ENCODE measurements at places on chromosomes 5 and 9.

GRCh38 chr5:15447209-15447608 lies 52.8 kb upstream of the FBXL7 start:
- DNase-seq, result no peak

GRCh38 chr5:170430866-170431437 lies 41.8 kb upstream of the KCNMB1 start:
- DNase-seq, result no peak

DNA sequence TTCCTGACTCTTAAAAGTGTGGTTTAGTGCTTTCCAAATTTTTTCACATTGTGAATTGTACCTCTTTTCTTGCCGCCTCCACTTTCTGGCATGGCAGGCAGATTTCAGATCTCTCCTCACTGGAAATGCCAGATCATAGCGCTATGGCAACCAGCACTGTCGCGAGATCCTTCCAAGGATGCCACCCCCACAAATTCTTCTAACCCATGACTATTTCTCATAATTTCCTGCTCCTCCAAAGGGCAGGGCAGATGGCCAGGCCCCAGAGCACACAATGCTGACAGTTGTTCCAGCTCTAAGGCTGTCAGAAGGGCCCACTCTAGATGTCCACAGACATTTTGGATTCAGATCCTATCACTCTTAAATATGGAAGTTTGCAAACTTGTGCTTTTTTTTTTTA lies 446.2 kb upstream of the RIOK2 start:
- DNase-seq, result no peak

GRCh38 chr5:16936150-16936988 lies at the start of gene MYO10:
TSS of gene MYO10 (minus strand) at chr5:16936288. CDS start at chr5:16935808, 480 bp downstream.
- peak; percentile 66 for DNase-seq

DNA sequence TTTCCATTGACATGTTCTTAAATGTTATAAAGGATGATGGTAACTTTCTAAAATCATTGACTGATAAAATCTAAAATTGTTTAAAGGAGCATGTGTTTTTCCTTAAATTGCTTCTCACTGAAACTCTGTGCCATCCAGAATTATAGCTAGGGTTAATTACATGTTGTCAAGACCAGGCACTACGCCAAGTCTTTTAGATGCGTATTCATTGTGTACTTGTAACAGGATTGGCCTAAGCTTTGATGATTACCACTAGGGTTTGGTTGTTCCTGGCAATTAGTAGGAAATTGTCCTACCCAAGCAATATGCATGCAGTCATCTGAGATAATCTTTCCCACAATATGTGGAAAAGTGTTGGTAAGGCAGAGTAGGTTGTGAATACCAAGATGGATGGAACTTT lies 43.8 kb downstream of the PRKACG start:
- DNase-seq, result no peak

DNA sequence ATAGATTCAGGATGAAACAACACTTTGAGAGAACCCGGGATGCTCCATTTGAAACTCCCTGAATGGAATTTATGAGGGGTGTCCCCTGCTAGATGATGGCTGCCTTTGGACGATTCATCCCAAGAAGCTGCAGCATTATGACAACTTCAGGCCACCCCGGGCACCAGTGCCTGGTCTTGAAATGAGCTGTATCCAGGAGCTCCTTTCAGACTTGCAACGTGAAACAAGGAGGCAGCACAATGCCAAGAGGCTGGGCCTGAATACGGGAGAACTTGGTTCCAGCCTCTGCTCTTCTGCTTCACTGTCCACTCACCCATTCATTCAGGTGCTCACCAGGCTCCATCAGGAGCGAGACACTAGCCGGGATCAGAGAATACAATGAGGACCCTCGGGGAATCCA lies 78.3 kb downstream of the STK10 start:
- DNase-seq, result no peak

DNA sequence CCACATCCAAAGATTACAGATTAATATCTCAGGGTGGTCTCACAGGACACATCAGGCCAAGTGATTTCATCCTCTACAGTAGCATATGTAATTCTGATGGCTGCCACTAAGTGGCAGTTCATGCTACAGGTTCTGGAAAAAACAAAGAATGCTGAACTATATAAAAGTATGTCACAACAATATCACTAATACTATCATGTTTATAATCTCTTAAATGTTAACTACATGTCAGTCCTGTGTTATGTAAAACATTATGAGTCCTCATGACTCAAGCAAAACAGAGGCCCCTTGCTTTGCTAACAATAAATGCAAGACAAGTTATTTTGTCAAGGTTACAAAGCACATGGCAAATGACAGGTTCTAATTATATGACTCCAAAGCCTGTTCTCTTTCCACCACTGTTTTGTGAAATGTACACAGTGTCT lies 233.2 kb downstream of the FBXL17 start:
- no peak for DNase-seq

GRCh38 chr9:134278974-134279640 lies 47.1 kb upstream of the RXRA start:
- no peak for DNase-seq

- no peak for DNase-seq
Observed at GRCh38 chr5:66273121-66273520, 129.0 kb downstream of the SREK1 start.

DNA sequence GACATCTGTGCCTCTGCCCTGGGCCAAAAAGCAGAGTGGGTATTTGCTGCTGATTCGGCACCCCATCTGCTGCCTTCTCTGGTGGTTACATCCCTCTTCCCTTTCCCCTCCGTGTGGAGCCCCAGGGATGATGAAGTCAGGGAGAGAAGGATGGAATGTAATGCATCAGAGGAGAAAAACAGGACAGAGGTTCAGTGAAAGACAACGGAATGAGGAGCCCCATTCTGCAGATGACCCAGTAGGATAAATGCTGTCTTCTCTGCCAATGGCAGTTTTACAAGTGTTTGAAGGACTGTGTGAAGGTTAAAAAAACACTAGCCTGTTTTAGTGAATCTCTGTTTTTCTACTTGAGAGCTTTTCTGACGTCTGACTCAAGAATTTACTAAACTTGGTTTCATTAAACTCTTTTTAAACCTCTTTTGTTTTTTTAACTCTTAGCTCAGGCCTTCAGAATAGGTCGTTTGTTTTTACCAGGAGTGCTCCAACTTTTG lies 86.3 kb downstream of the NLN start:
- no peak for DNase-seq

DNA sequence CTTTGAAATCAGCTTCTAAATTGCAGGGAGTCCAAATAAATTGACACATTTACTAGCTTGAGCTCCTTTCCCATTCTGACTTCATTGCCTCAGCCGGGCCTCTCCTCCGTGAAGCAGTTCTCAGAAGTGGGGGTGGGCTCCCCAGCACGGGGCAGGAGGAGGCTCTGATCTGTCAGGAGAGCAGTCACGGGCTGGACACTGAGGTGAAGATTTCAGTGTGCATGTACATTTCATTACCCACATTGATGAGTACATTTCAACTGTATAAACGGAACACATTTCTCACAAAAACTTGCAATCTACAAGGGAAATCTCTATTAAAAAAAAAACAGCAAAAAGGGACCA lies 195.9 kb downstream of the SEMA6A start:
- DNase-seq, result no peak

GRCh38 chr9:32728181-32728580 lies 55.2 kb upstream of the TMEM215 start:
- DNase-seq, result no peak

- DNase-seq, result no peak
Observed at GRCh38 chr5:165620394-165620793, 2115.0 kb downstream of the MAT2B start.

- DNase-seq, result no peak
Observed at GRCh38 chr9:116378873-116379272, 225.3 kb downstream of the PAPPA start.

GRCh38 chr5:179753971-179754370 lies 21.3 kb downstream of the MAML1 start:
- DNase-seq, result no peak

- no peak for DNase-seq
Observed at GRCh38 chr9:136467766-136468165, 15.1 kb downstream of the SEC16A start.

DNA sequence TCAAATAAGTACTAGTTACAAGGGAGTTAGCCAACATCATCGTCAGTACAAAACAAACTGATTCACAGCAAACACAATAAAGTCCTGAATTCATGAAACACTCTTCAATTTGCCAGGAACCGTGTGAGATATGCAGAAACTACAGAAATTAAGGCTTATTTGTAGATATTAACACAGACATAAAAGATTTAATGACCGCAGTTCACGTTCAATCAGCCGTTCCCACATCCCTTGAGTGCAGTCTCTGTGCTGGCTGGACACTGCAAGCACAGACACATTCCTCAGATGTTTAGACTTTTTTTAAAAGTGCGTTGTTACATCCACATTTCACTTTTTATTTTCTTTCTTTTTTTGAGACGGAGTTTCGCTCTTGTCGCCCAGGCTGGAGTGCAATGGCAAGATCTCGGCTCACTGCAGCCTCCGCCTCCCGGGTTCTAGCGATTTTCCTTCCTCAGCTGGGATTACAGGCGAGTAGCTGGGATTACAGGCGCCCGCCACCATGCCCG lies 566 bp upstream of the CEP78 start:
- DNase-seq, result no peak

GRCh38 chr9:122392714-122393113 lies 21.9 kb downstream of the PTGS1 start:
- no peak for DNase-seq

DNA sequence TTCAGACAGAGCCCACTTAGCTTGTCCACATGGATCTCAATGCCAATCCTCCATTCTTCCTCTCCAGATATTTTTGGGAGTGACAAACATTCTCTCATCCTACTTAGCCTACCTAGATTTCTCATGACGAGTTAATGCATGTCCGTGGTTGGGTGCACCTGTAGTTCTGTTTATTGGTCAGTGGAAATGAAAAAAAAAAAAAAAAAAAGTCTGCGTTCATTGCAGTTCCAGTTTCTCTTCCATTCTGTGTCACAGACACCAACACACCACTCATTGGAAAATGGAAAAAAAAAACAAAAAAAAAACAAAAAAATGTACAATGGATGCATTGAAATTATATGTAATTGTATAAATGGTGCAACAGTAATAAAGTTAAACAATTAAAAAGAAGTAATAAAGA lies 59.0 kb downstream of the BASP1 start:
- DNase-seq, result no peak

- no peak for DNase-seq
Observed at GRCh38 chr9:23824830-23825591, 1.0 kb downstream of the ELAVL2 start.

GRCh38 chr5:2007878-2008501 lies 125.3 kb upstream of the IRX4 start:
- DNase-seq, result no peak

GRCh38 chr5:3303777-3304176 lies 291.9 kb upstream of the IRX1 start:
- no peak for DNase-seq

- DNase-seq, result no peak
Observed at GRCh38 chr9:111985315-111985714, 88.7 kb downstream of the UGCG start.

DNA sequence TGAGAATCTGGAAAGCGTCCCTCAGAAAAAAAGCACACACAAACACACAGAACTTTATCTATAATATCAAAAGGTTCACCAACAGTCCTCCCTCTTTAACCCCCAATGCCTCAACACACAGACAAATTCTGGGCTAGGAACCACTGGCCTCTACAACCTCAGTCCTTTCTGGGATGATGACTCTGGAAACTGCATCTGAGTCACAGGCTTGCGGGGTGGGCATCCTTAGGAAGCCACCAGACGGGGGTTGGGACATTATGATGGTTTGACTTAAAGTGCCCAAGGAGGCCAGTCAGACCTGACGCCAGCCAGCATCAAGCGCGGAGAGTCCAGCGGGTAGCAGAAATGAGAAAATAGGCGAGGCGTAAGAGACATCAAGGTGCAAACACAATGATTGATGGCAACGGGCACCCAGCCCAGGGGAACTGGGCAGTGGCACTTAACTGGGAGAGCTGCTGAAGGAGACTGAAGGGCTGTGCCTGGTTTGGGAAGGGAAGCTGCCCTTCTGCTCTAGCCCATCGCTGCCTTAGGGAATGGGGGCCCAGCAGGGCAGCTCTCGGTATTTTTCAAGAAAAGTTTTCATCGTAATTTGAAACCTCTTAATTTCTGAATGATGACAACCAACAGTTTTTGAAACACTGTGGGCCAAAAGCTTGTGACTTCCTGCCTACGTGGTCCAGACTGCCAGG lies 20.7 kb downstream of the SPRY4 start:
- no peak for DNase-seq

- DNase-seq, result no peak
Observed at GRCh38 chr9:130220352-130220751, 45.2 kb upstream of the HMCN2 start.

GRCh38 chr5:90368454-90369246 lies 40.9 kb downstream of the CETN3 start:
- DNase-seq, result no peak

DNA sequence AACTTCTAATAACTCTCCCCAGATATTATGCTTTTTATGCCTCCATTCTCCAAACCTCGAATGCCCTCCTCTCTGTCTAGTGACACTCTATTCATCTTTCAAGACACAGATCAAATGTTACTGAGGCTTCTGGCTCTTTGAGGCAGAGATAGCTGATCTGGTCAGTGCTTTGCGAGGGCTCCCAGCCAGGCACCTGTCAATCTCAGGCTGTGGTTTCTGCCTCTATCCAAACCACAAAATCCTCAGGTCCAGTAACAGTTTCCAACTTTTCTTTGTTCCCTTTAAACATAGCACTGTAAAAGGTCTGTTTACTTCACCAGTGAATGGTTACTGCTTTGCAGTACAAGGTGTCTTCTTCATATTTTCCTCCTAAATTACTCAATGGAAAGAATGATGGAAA lies 11.5 kb upstream of the STK32A start:
- DNase-seq, result no peak

DNA sequence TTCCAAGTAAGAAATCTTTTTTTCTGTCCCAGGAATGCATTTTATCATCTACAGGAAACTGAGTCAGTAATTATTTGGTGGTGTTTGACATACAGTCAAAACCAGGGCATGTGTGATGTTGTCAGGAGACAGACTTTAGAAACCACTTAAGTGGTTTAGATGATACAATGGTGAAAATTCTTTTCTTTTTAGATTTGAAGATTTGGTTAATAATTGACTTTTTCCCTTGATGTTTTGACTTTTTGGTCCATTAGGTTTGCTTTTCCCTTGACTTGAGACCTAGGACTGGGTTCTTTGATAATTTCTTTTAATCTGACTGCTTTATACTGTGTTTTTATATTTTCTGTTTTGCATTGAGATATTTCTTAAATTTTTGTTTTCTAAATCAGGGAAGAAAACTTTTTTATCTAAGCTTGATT lies 85.2 kb downstream of the RASGRF2 start:
- DNase-seq, result no peak

- DNase-seq, result no peak
Observed at GRCh38 chr5:149886692-149887470, 57.7 kb downstream of the PDE6A start.

- DNase-seq, result peak; percentile 37
Observed at GRCh38 chr5:75337366-75338021, 474 bp downstream of the HMGCR start.

GRCh38 chr5:170273968-170274710 lies 23.4 kb downstream of the LCP2 start:
- DNase-seq, result peak; percentile 57

- DNase-seq, result no peak
Observed at GRCh38 chr5:142330026-142330425, 5.2 kb upstream of the SPRY4 start.
